Activated CD8-positive, alpha-beta memory T cell treated with anti-CD3 and anti-CD28 coated beads for 1 hour (primary cell): ENCODE measurements at places on chromosomes 16 and 17.

GRCh38 chr17:41652461-41652970 lies 28.1 kb upstream of the KRT17 start:
- DNase-seq, result no peak

GRCh38 chr17:82314012-82314726 lies 3.2 kb downstream of the CD7 start:
- DNase-seq, result no peak

DNA sequence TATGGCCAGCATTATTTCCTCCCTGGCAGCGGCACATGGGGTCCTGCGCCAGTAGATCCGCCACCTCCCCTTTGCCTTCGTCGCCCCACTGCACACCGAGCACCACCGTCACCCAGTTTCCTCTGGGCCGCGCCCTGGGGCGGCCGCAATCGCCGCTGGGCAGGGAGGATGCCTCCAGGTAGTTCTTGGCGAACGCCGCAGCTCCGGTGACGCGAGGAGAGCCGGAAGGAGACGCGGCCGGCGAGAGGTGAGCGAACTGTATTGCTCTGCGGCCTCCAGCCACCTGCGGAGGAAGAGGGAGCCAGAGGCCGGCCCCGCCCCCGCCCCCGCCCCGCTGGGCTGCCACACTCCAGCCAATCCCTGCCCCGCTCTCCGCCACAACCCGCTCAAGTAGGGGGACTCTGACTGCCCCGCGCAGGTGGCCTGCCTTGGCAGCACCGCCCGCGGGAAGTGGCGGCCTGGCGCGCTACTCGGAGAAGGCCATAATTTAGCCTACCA lies 11.8 kb upstream of the SLFN13 start:
- peak; percentile 39 for DNase-seq

GRCh38 chr17:876272-876671 lies 94.1 kb downstream of the MRM3 start:
- no peak for DNase-seq

- DNase-seq, result no peak
These were observed 161.8 kb downstream of the RPTOR start for GRCh38 chr17:80706463-80706867.

- DNase-seq, result no peak
These were observed 8.2 kb downstream of the MYH3 start for GRCh38 chr17:10648956-10649355.

DNA sequence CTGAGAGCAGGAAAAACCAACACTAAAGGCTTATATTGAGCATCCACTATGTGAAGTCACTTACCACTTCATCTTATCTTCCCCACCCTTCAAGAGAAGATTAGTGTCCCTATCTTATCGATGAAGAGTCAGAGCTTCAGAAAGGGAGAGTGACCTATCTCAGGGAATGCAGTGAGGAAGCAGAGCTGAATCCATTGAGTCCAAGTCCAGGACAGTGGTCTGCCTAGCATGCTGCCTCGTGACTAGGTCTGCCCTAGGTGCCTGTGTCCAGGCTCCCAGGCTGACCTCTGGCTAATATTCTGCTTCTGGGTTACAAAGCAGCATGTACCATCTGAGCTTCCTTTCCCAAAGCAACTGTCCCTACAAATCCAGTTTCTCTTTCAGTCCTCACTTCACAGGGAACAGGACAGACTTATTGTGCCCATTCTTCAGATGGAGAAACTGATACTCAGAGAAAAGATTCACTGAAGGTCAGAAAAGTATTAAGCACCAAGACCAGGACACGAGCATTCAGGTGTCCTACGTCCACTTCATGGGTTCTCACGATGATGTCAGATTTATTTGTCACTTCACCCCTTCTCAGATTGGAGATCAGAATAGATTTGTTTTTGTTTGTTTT lies 13.3 kb upstream of the FZD2 start:
- DNase-seq, result no peak

DNA sequence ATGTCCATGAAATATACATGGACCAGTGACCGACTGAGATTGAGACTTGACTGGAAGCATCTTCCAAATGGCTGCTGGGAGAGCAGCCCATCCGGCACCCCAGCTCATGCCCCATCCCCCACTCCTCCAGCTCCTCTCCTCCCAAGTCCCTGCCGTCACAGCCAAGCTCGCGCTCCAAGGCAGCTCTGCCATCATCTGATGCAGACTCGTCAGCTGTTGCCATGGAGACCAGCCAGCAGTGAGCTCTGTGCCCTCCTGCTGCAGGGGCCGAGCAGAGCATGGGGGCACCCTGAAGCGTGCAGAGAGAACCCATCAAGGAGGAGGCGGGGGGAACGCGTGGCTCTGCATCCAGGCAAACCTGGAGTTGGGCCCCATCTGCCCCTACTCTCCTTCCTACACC lies 74.5 kb upstream of the TNRC6C start:
- DNase-seq, result no peak

- no peak for DNase-seq
These were observed 6.4 kb downstream of the NFE2L1 start for GRCh38 chr17:48054238-48055185.

DNA sequence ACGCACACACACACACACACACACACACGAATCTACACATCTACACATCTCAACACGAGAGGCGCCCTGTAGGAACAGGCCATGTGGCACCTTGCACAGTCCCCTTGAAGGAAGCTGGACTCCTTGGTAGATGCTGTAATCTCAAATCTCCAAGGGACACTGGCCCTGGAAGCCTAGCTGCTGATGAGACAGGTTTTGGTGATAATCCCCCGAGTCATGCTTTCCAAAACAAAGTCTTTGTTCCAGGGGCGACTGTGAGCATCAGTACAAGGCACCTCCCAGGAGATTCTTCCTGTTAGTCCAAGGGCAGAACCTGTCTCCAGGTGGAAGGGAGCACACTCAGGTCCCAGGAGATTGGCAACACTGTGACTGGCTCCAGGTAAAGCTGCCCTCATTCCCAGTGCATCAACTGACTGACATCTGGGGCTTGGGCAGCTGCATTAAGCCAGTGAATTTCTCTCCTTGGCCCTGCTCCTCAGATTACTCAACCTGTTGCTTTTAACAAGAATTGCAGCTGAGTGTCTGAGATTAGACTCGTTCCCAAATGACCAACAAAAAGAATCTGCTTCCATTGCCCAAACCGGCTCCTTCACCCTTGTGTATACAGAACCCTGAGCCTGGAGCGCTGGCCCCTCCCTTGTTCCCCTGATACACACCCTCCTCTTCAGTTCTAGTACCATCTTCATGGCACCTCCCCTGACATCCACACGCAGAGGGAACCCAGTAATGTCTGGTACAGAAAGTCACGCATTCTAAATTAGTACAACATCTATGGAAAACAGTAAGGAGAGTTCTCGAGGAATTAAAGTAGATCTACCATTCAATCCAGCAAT lies 13.9 kb upstream of the TNRC6C start:
- DNase-seq, result no peak

- DNase-seq, result no peak
These were observed 14.0 kb upstream of the CD300LD start for GRCh38 chr17:74606050-74606449.

DNA sequence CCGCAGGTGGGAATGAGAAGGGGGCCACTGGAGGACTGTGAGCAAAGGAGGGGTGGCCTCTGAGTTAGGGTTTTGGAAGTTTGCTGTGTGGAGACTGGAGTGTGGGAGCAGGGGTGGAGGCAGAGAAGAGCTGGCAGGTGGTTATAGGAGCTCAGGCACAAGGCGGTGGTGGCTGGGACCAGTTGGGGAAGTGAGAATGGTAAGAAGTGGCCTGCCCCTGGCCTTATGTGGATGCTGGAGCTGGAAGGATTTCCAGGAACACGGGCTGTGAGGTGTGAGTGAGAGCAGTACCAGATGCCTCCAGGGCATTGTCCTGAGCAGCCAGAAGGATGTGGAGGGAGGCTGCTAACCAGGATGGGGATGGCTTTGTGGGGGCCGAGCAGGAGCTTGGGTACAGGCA lies 277.2 kb downstream of the SNX29 start:
- no peak for DNase-seq

DNA sequence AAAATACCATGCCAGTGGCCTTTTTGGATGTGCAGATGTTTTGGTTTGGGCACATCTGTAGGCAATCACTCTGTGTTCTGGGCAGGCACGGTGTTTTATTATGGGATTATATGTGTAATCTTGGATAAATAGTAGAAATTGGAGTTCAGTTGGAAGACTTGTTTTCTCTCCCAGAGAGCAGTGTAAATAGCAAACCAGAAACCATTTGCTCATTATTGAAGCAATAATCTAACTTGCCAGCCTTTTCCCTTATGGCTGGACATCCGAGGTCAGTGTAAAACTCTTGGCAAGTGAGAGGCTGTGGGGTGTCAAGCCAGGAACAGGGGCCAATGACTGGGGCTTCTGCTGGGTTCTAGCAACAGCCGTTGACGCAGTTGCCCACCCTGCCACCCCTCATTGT lies 69.9 kb downstream of the IRX3 start:
- no peak for DNase-seq

GRCh38 chr16:62408760-62409159 lies 372.5 kb upstream of the CDH8 start:
- DNase-seq, result no peak

DNA sequence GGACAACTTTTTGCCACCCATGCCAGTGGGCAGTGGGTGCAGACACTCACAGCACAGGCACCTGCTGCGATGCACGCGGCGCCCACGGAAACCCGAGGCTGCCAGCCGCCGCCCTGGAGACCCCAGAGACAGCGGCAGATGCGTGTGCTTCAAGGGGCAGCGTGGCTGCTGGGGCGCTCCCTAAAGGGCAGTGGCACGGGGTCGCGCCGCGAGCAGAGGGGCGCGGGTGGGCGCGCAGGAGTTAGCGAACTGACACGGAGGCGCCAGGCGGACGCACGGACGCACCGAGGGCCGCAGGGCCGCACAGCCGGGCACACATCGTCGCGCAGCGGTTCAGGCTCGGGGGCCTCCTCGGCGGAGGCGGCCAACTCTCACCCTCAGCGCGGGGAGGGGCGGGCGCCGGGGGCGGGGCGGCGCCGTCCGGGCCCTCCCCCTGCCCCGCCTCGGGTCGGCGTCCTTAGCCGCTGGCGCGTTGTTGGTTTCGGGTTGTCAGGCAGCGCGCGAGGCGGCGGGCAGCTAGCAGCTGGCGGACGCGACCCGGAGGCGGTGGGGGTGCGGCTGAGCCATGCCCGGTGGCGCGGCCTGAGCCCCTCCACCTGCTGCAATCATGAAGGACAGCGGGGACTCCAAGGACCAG lies at the start of gene KIF19:
Gene KIF19 (plus strand): TSS at position 484 of the 637 bp plus-strand sequence. CDS start 124 bp downstream, at position 608.
- DNase-seq, result no peak

DNA sequence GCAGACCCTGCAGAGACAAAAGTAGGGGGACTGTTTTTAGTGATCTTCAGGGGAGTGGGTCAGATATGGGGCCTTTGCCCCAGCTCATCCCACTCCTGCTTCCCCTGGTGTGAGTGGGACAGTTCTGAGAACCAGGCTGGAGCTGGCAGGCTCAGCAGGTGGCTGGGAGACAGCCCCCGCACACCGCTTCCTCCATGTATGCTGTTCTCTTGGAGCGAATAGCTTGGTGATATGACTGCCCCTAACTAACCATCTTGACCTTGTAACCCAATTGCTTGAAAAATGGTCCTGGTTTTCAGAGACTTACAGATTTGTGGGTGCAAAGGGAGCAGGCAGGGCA lies 61.5 kb downstream of the PRMT7 start:
- no peak for DNase-seq

- no peak for DNase-seq
These were observed 267.5 kb downstream of the IRF8 start for GRCh38 chr16:86166414-86166813.
